NCI-H2227 treated with DMSO at 0.1 percent for 48 hours (cell line): ENCODE measurements at places on chromosomes 2 and 18.

DNA sequence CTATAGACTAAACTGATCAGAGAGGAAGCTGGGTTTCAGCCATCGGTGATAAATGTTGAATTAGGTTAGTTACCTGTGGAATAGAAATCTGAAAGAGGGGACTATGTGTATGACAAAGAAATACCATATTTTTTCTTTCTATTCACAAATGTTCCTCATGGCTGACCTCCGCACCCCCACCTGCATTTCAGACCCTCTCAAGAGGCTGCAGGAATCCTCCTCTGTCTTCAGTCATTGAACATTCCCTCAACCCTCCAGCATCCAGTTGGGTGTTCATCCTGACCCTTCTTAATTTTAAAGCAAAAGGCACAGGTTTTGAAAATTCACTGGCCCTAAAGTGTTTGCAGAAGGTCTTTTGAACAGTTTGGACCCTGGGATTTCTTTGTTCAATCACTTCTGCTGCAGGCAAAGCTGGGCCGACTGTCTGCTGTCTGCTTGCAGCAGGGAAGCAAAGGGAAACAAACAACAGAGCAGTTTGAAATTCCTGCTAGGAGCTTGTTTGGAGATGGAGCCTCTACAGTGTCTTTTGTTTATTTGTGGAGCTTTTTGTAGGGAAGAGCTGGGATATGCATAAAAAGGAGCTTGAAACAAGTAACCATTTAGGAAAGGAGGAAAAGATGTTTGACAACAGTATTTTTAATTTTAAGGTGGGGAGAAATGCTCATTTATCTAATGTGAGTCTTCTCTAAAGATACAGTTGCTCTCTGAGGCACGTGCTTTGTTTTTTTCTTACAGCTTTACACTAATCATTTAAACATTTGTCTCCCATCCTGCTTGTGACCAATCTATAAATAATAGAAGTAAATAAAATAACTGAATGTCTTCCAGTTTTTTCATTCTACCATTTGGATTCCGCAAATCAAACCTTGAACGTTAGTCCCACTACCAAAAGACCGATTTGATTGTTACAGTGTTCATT, 213.3 kb upstream of the MMADHC start:
- no peak for DNase-seq

DNA sequence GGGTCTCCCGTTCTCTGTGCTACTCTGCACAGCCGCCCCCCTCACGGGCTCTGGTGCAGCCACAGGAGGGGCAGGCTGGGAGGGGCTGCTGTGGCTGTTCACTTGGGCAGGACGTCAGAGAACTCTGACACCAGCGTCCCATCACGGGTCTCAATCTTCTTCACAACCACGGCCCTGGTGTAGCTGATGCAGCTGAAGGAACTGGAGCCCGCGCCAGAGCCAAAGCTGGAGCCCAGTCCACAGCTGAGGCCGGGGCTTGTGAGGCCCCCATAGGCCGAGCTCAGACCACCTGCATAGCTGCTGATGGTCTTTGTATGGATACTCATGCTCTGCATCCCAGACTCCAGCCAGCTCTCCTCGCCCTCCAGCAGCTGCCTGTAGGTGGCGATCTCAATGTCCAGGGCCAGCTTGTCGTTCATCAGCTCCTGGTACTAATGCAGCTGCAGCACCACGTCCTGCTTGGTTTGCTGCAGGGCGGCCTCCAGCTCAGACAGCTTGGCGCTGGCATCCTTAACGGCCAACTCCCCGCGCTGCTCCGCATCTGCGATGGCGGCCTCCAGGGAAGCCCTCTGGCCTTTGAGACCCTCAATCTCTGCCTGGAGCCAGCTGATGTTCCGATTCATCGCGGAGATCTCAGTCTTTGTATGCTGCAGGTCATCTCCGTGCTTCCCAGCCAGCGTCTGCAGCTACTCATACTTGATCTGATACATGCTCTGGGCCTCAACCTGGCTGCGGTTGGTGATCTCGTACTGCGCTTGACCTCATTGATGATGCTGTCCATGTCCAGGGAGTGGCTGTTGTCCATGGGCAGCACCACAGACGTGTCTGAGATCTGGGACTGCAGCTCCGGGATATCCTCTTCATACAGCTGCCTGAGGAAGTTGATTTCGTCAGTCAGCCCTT, 7.4 kb upstream of the DUSP19 start:
- DNase-seq, result no peak

- DNase-seq, result no peak
Observed at GRCh38 chr2:128501006-128501690, 182.5 kb upstream of the HS6ST1 start.

DNA sequence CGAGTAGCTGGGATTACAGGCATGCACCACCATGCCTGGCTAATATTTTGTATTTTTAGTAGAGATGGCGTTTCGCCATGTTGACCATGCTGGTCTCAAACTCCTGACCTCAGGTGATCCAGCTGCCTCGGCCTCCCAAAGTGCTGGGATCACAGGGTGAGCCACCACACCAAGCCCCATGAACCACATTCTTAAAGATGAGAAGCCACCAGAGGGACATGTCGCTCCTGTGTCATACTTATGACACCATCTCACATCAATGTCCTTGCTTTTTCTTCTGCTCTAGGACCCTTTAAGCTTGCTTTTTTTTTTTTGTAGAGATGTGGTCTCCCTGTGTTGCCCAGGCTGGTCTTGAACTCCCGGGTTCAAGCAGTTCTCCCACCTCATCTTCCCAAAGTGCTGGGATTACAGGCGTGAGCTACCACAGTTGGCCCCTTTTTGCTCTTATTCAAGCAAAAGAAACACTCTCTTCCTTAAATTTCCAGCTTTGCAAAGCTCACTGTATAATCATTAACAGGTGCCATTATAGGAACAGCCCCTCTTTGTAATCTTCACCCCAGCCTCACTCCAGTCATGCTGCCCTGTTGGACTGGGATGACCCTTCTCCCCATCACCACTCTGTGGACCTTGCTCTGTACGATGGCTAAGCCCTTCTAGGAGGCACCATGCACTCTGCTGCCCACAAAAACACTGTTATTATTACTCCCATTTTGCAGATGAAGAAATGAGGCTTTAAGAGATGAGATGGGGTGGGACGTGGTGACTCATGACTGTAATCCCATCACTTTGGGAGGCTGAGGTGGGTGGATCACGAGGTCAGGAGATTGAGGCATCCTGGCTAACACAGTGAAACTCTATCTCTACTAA, 10.8 kb upstream of the KCNG3 start:
- DNase-seq, result no peak

GRCh38 chr2:231522418-231523180, 7.6 kb downstream of the NMUR1 start:
- no peak for DNase-seq

DNA sequence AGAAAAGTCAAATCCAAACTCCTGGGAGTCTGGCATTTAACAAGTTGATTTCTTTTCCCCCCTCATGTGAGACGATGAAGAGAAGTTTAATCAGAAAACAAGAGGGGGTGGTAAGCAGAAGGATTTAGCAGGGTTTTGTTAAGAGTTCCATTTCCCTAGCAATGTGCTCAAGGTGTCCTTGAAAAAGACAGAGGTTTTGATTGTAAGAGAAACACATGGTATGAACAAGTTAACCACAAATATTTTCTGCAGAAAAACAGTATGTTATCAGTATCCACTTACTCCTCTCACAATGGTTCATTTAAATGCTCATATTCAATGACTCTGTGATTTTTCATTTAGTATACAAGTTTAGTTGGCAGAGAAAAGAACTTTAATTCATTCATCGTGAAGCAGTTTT, 26.8 kb downstream of the LAMA1 start:
- DNase-seq, result no peak

DNA sequence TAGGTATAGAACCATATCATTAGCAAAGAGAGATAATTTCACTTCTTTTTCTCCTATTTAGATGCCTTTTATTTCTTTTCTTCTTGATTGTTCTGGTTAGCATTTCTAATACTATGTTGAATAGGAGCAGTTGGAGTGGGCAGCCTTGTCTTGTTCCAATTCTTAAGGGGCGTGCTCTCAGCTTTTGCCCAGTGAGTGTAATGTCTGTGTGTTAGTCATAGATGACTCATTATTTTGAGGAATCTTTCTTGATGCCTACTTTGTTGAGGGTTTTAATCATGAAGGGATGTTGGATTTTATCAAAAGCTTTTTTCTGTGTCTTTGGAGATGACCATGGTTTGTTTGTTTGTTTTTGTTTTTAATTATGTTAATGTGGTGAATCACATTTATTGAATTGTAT, 1453.1 kb upstream of the SLC39A10 start:
- DNase-seq, result no peak

DNA sequence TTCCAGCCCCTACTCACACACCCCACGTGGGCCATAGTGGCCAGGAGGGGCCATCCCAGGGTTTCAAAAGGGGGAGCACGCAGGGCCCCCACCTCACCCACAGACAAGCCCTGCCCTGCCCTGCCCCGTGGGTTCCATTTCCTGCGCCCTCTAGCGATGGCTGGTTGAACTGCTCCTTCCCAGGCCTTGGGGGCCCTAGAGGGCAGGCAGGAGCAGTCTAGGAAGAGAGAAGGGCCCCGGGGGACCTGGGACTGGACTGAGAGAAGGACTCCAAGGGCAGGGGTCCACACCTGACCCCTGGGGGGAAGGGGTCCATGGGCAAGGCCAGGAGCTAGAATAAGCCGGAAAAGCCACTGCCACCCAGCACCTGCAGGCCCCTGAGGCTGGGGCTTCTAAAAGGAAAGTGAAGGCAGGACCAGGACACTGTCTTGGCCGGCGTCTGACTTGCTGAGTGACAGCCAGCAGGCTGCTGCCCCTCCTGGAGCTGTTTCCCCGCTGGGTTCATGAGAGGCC, 10.1 kb downstream of the CYP26B1 start:
- DNase-seq, result no peak

- no peak for DNase-seq
Observed at GRCh38 chr2:75559680-75560021, 1.1 kb downstream of the EVA1A start.

GRCh38 chr2:121873864-121874263, 118.4 kb downstream of the TSN start:
- DNase-seq, result no peak

DNA sequence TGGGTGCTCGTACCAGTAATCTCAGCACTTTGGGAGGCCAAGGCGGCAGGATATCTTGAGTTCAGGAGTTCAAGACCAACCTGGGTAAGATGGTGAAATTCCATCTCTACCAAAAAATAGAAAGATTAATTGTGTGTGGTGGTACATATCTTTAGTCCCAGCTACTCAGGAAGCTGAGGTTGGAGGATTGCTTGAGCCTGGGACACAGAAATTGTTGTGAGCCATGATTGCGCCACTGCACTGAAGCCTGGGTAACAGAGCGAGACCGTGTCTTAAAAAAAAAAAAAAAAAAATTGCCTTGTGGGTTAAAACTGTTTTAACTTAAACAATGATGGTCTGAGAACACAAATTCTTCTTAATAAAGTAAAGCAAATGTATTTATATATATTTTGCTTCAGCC, 49.6 kb downstream of the ATP9B start:
- DNase-seq, result no peak

DNA sequence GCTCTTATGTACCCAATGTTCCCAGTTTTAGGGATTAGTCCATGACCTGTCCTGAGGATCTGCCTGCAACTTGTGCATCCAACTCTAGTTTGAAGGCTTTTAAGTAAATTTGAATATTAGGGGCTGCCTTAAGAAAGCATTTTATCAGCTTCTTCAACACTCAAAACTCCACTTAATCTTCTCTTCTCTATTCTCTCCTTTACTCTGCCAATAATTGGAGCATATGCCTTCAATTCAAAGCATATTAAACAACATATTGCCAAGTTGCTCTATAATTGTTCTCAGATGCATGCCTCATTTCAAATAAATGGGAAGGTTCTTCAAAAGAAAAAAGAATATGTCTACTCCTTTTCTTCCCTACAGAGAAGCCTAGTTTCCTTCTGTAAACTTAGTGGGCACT, 84.8 kb upstream of the NCKAP5 start:
- DNase-seq, result no peak

- no peak for DNase-seq
Observed at GRCh38 chr2:101682311-101682710, 15.2 kb upstream of the MAP4K4 start.

GRCh38 chr18:77124452-77124922, 8.1 kb downstream of the MBP start:
- no peak for DNase-seq

DNA sequence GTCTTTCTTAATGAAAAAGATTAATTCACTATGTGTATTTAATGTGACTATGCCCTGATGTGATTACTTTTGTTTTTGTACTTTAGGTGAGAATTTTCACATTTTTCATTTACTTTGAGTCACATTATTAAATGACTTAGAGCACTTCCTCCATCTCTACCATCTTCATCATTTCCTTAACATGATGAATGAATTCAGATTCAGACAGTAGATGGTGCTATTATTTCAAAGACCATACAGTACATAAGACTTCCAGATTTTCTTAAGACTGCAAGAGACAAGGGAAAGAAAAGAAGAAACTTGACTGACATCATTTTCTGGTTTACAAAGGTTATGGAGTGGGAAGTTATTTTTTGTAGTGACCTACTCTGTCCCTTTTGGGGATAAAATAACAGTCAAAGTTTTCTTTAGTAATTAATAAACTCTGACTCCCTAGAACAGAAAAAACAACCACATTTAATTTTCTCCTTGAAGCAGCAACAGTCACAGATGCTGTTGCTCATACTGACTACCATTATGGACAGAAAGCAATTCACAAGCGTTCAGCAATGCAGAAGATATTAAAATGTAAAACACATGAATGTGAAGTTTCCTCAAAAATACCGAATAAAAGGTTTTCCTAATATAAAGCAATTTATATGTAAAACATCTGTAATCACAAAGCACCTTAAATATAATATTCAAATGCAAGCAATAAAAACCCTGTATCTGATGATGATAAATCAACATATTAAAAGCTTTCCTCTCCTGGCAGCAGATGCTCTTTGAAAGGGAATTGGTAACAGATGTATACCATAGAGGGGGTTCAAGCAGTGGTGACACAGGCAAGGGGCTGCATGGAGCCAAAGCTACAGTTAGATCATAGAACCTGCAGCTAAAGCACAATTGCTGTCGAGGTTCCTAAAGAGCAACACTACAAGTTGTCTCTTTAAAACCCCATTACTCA, 1010.9 kb upstream of the NXPH2 start:
- DNase-seq, result peak; percentile 77

- peak; percentile 52 for DNase-seq
Observed at GRCh38 chr2:206164261-206164862, 4.7 kb downstream of the EEF1B2 start.

GRCh38 chr18:57025540-57025939, 121.3 kb upstream of the BOD1L2 start:
- peak; percentile 27 for DNase-seq
